ENCODE measurements at places on chromosomes 12 and 14. TPM values are rescaled to one million over a fixed set of nuclear protein-coding genes. Genes with fewer than 3 reads are reported as not detected.

GRCh38 chr14:71713016-71713415, 219.2 kb upstream of the RGS6 start:
- no peaks in the 10 kb centered on the region for H3K27me3 ChIP-seq
- no peak overlapping the region for H3K4me3 ChIP-seq
- DNase-seq: no peak
- peaks cover 6% of the 10 kb centered on the region for H3K36me3 ChIP-seq

DNA sequence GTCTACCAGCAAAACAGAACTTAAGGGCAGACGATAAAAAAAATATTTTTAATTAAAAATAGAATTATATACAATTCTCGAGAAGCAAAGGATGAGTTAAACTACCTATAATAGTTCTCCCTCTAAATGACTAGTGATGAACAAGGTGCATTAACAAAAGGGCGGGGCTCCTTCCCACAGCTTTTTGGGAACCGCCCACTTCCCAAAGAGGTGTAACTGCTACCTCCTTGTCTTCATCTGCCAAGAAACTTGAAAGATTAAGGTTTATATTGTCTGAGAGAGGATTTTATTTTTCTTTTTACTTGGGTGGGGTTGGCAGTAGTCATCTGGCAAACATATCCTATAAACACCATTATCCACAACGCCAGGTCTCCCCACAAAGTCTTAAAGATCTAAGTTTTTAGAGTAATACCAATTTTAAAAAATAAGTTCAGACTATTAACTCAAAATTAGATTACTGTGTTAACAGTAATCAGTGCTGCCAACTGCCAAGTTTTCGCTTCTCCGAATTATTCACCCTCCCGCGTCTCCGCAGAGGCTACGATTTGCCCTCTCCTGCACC, 938 bp downstream of the RALGAPA1 start:
- DNase-seq: no peak
- peak overlapping the region; percentile 97 for H3K4me3 ChIP-seq
- peak overlapping the region; percentile 95 for H3K27ac ChIP-seq
- peaks cover 27% of the 10 kb centered on the region for H3K4me1 ChIP-seq
- H3K36me3 ChIP-seq: no peaks in the 10 kb centered on the region

- no peaks in the 10 kb centered on the region for H3K4me1 ChIP-seq
- H3K27ac ChIP-seq: no peak overlapping the region
- DNase-seq: no peak
- no peak overlapping the region for H3K4me3 ChIP-seq
- H3K36me3 ChIP-seq: no peaks in the 10 kb centered on the region
Observed at GRCh38 chr12:113664224-113664681, 192.6 kb upstream of the LHX5 start.

- no peak overlapping the region for H3K27ac ChIP-seq
- H3K36me3 ChIP-seq: no peaks in the 10 kb centered on the region
- no peaks in the 10 kb centered on the region for H3K4me1 ChIP-seq
- no peak for DNase-seq
- H3K4me3 ChIP-seq: no peak overlapping the region
Observed at GRCh38 chr12:4984971-4985370, 58.7 kb upstream of the KCNA5 start.

- peaks cover 66% of the 10 kb centered on the region for H3K4me1 ChIP-seq
- no peaks in the 10 kb centered on the region for H3K27me3 ChIP-seq
- DNase-seq: no peak
- peaks cover 7% of the 10 kb centered on the region for H3K36me3 ChIP-seq
- peak overlapping the region; percentile 97 for H3K27ac ChIP-seq
Observed at GRCh38 chr14:51006781-51007211, 62.5 kb upstream of the PYGL start.

Gene GZMH
- not detected for total RNA-seq

Data from chondrocyte (in vitro differentiated cells).